ENCODE measurements at places on chromosomes 2 and 18.

- DNase-seq = no peak
Measured at GRCh38 chr2:40353231-40353630, 98.7 kb downstream of the SLC8A1 start.

DNA sequence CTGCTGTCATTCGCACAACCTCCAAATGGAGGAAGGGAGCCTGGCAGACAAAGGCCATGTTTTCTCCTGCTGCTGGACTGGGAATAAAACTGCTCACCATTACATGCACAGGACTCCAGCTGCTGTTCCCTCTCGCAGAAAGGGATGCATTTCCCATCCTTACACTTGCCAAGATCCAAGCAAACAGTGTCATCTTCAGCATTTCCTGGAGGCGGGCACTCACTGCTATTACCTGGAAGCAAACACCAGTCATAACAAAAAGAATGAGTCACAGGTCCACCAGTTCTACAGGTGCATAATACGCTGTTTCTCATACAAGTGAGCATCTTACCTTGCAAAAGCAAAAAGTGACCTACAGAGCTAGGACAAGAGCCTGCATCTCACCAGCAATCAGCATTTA lies 22.7 kb downstream of the IAH1 start:
- no peak for DNase-seq

- DNase-seq = no peak
Measured at GRCh38 chr2:43438342-43438741, 157.5 kb downstream of the THADA start.

DNA sequence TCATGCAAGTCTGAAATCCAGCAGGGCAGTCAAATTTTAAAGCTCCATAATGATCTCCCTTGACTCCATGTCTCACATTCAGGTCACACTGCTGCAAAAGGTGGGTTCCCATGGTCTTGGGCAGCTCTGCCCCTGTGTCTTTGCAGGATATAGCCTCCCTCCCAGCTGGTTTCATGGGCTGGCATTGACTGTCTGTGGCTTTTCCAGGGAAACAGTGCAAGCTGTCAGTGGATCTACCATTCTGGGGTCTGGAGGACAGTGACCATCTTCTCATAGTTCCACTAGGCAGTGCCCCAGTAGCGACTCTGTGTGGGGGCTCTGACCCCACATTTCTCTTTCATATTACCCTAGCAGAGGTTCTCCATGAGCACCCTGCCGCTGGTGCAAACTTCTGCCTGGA lies 220.6 kb upstream of the COPS8 start:
- DNase-seq = no peak

DNA sequence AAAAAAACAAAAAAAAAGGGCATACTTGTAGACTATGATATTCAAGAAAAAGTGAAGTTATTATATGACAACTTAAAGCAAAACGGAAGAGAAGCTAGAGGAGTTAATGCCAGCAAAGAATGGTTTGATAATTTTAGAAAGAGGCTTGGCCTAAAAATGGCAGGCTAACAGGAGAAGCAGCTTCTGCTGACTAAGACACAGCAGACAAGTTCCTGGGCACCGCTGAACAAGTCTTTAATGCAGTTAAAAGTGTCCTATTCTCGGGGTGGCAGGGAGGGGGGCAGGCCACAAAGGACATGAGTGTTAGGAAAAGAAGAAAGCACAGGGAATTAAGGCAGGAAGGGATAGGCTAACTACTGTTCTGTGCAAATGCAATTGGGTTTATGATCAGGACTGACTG lies 50.3 kb upstream of the GAREM2 start:
- no peak for DNase-seq

DNA sequence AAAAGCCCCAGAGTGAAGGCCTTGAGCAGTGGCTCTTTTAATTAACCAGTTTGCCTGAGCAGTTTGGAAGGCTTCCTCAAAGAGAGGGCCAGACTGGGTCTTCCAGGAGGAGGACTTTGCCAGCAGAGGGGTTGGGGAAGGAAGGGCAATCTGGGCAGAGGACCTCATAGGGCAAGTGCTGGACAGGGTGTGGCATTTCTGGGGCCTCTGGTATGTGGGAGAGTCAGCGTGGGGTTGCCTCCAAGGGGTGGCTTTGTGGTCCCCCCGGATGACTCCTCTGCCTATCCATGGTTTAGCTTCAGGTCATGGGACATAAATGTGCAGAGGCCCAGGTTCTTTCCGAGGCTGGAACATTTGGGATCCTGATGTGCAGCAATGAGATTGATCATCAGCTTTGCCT lies 12.6 kb downstream of the GLI2 start:
- DNase-seq = no peak

DNA sequence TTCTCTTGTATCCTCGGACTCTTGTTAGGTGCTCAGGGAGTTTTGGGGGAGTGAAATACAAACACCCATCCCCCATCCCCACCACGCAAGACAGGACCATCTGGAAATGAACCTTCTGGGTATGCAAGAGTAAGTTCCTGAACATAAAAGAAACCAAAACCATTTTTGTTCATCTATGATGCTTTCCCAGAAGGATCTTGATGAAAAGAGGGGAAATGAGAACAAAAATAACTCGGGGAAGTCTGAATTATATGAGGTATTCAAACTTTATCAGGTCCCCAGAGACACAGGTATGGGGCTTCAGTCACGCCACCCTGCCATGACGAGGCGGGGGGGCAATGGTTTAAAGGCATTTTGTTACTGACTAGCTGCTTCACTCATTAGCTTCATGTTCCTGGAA lies 68.6 kb upstream of the DNMT3A start:
- DNase-seq = no peak

- DNase-seq = no peak
Measured at GRCh38 chr2:2926858-2927175, 450.8 kb downstream of the EIPR1 start.

DNA sequence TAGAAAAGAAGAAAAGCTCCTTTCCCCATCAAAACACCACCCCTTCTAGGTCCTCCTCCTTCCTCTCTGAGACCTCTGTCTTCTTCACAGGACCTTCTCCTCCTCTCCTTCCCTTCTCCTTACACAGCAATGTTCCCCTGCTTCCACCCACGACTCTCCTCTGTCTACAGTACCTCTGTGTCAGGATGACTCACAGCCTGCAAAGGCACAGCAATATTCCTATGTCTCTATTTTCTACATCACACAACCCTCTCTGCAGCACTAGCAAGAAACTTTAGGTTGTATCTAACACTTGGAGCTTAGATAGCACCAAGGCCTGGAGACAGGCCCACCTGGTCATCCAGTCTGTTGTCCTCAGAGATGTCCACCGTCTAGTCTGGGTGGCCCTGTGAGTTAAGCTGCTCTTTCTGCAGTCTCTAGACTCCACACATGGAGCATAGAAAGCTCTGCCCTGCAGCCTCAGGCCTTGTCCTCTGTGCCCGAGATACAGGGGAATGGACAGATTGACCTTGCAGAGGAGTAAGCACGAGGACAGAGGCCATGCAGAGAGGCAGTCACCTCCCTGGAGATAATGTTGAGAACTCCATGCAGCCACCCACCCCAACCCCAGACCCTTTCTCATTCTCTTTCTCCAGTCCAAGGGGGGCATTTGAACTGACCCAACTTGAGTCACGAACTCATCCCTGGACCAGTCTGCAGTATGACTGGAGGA lies 212.0 kb downstream of the TNS1 start:
- no peak for DNase-seq

GRCh38 chr18:14104201-14104600 lies 28.0 kb downstream of the ZNF519 start:
- DNase-seq = no peak

- no peak for DNase-seq
Measured at GRCh38 chr2:10303694-10304378, 1.1 kb downstream of the HPCAL1 start.

DNA sequence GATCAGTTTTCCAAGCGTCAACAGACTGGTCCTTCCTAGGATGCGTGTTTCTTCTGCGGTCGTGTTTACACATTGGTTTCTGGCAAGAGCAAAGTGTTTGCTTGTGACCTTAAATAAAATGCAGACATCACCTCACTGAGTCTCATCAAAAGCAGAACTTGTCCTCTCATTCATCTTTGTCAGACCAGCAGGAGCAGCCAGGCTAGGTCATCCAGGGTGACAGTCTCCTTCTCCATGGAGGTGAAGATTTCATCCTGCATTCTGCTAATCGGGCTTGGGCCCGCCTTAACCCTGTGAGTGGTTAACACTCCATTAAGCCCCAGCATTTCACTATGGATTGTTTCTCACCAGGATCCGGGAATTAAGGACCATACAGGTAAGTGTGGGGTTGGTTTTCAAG lies 64.2 kb upstream of the PID1 start:
- DNase-seq = peak; percentile 22

GRCh38 chr18:11668441-11669169 lies 20.5 kb upstream of the GNAL start:
- no peak for DNase-seq

GRCh38 chr18:50128506-50129271 lies 66.3 kb downstream of the MYO5B start:
- peak; percentile 78 for DNase-seq

DNA sequence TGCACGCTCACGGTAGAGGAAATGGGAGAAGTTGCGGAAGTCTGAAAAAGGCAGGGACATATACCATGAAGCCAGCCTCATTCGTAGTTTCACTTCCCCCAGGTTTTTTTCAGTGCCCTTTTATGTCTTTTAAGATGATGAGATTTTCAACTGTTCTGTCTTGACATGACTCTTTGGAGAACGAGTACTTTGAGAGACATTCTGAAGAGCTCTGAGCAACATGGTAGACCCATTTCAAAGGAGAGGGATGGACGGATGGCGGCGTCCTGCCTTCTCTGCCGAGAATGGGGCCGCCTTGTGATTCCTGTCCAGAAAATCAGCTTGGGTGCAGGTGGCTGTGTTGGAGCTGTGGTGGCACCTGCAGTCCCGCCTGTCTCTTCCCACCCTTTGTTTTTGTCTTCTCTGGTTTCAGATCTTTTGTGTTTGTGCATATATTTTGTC lies 41.7 kb downstream of the SH3BP4 start:
- DNase-seq = no peak

GRCh38 chr18:55302167-55302833 lies 285.7 kb downstream of the TCF4 start:
- no peak for DNase-seq

- DNase-seq = no peak
Measured at GRCh38 chr2:198326431-198326830, 522.0 kb downstream of the PLCL1 start.

DNA sequence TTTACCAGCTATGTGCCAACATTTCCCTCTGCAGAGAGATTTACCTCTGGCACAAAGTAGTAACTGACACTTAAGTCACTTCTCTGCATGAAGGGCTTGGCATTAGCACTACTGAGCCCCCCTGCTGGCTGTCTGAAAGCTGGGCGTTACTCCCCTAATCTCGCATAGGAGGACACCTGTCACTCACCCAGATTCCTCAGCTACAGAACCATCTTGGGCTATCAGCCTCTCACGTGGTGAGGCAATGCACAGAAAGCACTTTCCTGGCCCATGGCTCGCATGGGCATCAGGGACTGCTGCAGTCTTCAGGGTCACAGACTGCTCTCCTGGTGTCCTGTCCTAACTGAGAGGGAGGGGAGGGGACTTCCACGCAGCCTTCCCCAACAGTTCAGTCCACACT lies 12.0 kb downstream of the SERPINE2 start:
- DNase-seq = no peak

- no peak for DNase-seq
Measured at GRCh38 chr2:63600881-63601460, 12.2 kb downstream of the MDH1 start.
